ENCODE measurements at places on chromosomes 2 and 18.

DNA sequence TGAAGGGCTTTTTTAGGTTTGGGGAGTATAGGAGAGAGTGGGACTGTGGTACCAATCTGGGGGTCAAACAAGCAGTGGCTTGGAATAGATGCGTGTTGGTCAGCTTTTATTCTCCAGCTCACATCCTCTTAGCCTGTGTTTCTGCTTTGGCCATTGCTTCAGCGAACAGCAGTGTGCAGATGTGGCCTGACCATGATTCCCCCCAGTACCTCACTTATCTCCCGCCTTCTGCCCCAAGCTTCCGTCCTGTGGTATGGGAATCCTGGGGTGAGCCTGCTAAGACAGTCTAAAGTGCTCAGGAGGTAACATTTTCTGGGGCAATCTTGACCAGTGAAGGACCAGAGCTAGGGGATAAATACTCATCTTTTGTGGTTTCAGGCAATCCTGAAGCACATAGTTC lies 84.9 kb upstream of the TNP1 start:
- no peak for DNase-seq

DNA sequence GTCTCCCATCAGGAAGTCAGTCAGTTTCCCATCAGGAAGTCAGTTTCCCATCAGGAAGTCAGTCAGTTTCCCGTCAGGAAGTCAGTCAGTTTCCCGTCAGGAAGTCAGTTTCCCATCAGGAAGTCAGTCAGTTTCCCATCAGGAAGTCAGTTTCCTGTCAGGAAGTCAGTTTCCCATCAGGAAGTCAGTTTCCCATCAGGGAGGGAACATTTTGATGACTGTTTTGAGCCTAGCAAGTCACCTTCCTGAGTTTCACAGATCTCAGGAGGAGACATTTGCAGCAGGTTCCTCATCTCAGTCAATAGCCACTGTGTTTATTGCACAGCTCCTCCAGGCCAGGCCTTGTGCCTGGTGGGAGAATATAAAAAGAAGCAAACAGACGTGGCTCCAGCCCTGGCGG lies 31.9 kb downstream of the DIPK1C start:
- DNase-seq: no peak

DNA sequence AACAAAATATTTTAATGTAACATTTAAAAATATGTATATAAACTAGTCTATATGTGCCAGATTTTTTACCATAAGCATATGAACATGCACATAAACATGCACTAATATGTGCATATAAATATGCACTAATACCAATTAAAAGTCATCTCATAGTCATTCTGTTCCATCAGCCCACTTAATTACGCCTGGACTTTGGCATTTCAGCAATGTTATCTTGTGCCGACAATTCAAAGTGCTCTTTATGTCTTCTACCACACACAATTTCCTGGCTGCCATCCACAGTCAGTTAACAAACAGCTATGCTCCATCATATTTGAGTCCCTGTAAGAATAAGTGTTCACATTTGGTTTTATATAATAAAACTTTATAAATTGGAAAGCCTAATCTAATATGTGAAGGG lies 92.6 kb upstream of the TSPYL6 start:
- no peak for DNase-seq

DNA sequence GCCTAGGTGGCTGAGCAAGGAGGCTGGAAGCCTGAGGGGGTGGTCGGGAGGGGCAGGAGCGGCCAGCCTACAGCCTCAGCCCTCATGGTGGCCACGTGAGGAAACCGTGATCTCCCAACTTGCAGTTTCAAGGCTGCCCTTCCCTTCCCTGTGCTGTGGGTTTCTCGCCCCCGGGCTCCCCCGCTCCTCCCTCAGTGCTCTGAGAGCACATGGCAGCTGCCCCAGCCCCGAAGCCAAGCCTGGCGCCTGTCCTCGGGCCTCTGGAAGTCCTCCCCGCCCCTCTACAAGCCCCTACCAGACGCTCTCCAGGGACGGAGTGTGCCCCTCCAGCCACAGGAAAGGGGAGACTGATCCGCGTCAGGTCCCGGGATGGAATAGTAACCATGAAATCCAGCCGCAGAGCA lies 586 bp upstream of the ANKRD23 start:
- DNase-seq: no peak

GRCh38 chr2:61645911-61646310 lies 107.8 kb upstream of the XPO1 start:
- peak; percentile 81 for DNase-seq

DNA sequence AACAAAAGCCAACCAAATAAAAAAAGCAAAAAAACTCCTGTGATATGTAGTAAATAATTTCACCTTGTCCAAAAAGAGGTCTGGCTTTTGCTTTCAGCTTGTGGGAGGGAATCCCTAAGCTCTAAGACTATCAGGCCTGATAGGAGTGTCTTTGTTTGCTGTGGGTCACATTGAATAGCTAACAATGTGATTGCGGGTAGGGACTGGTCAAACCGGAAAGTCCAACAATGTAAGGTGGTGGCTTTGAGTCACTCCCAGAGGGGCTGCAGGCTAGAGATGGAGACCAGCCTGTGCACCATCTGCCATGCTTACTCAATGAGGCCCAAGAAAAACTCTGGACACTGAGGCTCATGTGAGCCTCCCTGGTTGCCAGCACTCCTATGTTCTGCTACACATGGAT lies 192.9 kb downstream of the TFCP2L1 start:
- no peak for DNase-seq

- DNase-seq: peak; percentile 18
Measured at GRCh38 chr2:226308986-226309385, 490.6 kb downstream of the IRS1 start.

DNA sequence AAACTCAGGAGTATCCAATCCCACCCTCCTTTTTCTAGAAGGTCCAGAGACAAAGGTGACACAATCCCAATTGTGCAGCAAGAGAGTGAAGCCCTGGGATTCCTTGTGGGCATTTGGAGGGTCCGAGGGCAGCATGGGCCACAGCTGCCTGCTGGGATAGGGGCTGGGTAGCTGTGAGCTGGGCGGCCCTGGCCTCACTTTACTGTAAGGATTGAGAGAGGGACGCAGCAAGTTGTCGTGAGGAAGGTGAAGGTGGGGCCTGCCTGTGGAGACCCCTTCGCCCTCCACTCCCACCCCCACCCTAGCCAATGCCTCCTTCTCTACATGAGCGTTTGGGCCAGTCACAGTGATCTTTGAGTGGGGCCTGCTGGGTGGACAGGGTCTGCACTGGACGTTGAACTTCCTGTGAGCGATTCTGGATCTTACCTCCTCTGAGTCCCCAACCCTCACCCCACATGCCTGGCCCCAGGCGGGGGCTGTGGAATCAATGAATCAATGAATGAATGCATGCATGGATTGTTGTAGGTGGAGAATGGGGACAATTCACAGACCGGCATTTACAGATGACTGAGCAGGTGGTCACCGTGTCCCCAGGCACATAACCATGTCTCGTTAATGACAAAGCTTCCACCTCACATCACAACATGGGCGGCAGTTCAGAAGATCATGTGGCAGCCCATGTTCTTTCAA lies 107.2 kb downstream of the INHBB start:
- no peak for DNase-seq

DNA sequence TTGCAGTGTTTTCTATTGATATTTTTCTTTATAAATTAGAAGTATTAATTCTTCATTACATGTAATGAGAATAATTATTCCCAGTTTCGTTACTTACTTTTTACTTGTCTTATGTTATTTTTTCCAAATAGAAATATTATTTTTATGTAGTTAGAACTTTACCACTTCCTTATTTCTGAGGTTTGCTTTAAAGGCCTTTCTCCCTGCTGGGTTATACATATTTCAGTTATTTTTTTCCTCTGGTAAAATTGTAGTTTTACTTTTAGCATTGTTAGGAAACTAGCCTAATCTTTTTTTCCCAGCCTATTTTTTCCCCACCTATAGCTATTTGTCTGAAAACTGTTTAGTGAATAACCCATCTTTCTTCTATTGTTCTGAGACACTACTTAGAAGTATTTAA lies 17.1 kb downstream of the RNF144A start:
- no peak for DNase-seq

GRCh38 chr2:45009928-45010701 lies 863 bp upstream of the SIX2 start:
- DNase-seq: no peak

Data from non-pigmented ciliary epithelial cell (primary cell).